ENCODE measurements at places on chromosomes 4 and X.

DNA sequence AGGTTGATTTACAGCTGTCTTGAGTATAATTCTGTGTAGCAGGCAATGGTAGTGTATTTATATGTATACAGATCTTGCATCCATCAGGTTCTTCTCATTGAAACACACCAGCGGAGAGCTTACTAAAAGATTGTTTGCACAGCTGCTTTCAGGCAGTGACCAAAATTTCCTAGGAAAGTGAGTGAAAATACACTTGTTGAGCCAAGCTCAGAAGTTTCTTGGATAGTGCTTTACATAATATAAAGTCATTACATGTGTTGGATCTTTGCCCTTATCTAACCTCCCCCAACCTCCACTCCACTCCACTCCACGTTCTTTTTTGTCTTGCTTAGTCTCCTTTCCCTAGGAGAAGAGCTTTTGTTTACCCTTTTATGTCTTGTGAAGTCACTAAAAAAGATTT lies 34.1 kb downstream of the CNKSR2 start:
- H3K27ac ChIP-seq: no peak overlapping the region
- no peak for DNase-seq
- H3K4me1 ChIP-seq: no peaks in the 10 kb centered on the region
- no peaks in the 10 kb centered on the region for H3K27me3 ChIP-seq
- H3K4me3 ChIP-seq: no peak overlapping the region
- no peaks in the 10 kb centered on the region for H3K36me3 ChIP-seq

GRCh38 chrX:153765138-153766079 lies 1.4 kb downstream of the PLXNB3 start:
- H3K4me3 ChIP-seq: peak overlapping the region; percentile 48
- H3K4me1 ChIP-seq: peaks cover 25% of the 10 kb centered on the region
- no peak for DNase-seq
- peak overlapping the region; percentile 81 for H3K27ac ChIP-seq

DNA sequence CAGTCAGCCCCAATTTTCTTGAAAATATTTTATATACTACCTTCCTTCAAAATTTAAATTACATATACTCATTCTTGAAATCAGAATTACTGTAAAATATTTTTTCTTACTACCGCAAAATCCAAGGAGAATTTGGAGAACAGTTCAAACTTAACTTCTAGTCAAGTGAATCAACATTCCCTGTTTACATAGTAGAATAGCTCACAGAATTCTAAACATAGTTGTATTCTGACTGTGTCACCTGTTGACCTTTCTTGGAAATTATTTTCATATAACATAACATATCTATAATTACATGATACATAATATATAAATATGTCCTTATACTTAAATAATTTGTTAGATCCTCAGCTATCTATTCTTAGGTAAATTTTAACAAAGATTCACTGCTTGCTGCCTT lies 31.0 kb upstream of the FGF5 start:
- DNase-seq: peak; percentile 36
- H3K27me3 ChIP-seq: no peaks in the 10 kb centered on the region
- no peaks in the 10 kb centered on the region for H3K4me1 ChIP-seq
- no peak overlapping the region for H3K27ac ChIP-seq
- no peaks in the 10 kb centered on the region for H3K36me3 ChIP-seq
- H3K4me3 ChIP-seq: no peak overlapping the region

- H3K4me1 ChIP-seq: no peaks in the 10 kb centered on the region
- no peak overlapping the region for H3K27ac ChIP-seq
- H3K27me3 ChIP-seq: no peaks in the 10 kb centered on the region
- no peak for DNase-seq
- H3K4me3 ChIP-seq: no peak overlapping the region
Measured at GRCh38 chr4:78343682-78344081, 207.9 kb upstream of the ANXA3 start.

- DNase-seq: no peak
- H3K27ac ChIP-seq: no peak overlapping the region
- H3K4me3 ChIP-seq: no peak overlapping the region
- H3K36me3 ChIP-seq: peaks cover 2% of the 10 kb centered on the region
- no peaks in the 10 kb centered on the region for H3K27me3 ChIP-seq
- H3K4me1 ChIP-seq: peaks cover 3% of the 10 kb centered on the region
Measured at GRCh38 chr4:7055111-7055989, 12.2 kb downstream of the TADA2B start.

DNA sequence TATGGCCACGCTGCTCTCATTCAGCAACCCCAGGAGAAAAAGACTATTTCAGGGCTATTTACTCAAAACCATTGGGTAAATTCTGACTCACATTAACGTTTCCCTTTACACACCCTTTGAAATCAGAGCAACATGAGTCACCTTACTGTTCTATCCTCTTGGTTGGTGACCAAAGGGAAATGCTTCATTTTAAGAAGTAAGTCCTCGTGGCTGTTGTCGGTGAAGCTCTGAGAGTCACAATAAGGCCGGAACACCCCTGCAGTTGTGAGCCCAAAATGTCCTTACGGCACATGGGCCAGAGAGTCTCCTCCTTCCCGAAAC lies 56.3 kb upstream of the SPRY1 start:
- no peak overlapping the region for H3K4me3 ChIP-seq
- peaks cover 13% of the 10 kb centered on the region for H3K4me1 ChIP-seq
- DNase-seq: peak; percentile 79
- H3K27ac ChIP-seq: peak overlapping the region; percentile 81
- no peaks in the 10 kb centered on the region for H3K27me3 ChIP-seq

Measured in Panc1 (cell line).